AG09309 (cell line): ENCODE measurements at places on chromosomes 12 and 14.

- no peak for DNase-seq
Observed at GRCh38 chr14:100780246-100780645, 45.7 kb upstream of the MEG3 start.

GRCh38 chr12:55823419-55823818 is 5.6 kb downstream of the ORMDL2 start:
- no peak for DNase-seq

- no peak for DNase-seq
Observed at GRCh38 chr12:27951898-27952297, 20.6 kb downstream of the PTHLH start.

- DNase-seq, result no peak
Observed at GRCh38 chr12:23536293-23536692, 413.2 kb downstream of the SOX5 start.

DNA sequence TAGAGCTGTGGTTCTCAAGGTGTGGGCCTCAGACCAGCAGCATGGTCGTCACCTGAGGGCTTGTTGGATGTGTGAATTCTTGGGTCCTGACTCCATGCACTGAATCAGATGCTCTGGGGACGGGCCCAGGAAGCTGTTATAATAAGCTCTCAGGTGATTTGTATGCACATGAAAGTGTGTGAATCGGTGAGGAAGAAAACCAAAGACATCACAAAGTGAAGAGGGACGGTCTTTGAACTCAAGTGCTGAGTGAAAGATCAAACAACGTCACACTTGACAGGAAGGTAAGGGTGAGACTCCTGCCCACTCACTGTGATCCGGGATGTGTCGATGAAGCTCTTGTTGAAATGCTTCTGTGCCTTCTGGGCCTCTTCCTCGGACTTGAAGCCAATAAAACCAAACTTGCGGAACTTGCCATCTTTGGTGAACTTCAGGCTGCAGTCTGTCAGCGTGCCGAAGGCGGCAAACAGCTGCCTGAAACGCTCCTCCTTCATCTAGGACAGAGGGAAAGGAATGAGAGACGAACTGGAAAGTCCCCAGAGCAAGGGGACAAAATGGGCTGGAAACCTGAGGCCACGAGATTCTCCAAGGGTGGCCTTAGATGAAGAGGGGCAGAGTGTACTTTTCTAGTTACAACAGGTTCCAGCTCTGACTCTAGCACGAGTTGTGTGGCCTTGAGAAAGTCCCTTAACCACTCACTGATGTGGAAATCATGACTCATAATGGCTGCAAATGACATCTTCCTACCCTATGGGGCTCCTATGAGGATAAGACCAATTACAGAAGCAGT is 4.0 kb downstream of the RBM19 start:
- no peak for DNase-seq

- DNase-seq, result peak; percentile 83
Observed at GRCh38 chr12:71865166-71865713, 25.7 kb downstream of the TBC1D15 start.

- DNase-seq, result no peak
Observed at GRCh38 chr14:96352708-96353107, 10.4 kb downstream of the ATG2B start.

- no peak for DNase-seq
Observed at GRCh38 chr12:130461447-130461815, 123.7 kb downstream of the PIWIL1 start.

GRCh38 chr12:22855456-22855855 is 230.5 kb downstream of the ETNK1 start:
- DNase-seq, result no peak

DNA sequence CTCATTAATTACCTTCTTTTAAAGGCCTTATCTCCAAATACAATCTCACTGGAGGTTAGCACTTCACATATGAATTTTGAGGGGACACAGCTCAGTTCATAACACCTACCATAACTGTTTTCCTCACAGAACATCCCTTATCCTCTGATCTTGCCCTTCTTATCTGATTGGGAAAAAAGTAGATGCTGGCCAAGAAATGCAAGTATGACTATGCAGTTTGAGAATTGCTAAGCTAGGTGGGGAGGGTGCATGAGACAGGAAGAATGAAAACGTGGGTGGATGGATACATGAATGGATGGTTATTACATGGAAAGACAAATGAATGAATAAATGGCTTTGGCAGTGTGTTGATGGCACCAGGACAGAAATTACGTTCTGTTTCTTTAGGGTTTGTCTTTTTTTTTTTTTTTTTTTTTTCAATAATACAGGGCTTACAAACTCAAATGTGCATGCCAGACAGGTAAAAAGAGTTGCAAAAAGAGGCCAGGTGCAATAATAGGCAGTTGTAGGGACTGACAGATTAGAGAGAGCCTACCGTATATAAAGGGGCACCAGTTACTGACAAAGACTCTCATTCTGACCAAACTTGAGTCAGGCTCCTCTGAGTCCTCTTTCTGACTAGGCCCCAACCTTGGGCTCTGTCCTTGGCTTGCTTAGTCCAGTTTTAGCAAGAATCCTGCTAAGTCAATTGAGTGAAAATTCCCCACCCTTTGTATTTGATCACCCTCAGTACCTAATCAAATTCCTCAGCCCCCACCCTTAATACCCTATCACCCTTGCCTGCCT is 304.9 kb downstream of the ZFP36L1 start:
- no peak for DNase-seq

DNA sequence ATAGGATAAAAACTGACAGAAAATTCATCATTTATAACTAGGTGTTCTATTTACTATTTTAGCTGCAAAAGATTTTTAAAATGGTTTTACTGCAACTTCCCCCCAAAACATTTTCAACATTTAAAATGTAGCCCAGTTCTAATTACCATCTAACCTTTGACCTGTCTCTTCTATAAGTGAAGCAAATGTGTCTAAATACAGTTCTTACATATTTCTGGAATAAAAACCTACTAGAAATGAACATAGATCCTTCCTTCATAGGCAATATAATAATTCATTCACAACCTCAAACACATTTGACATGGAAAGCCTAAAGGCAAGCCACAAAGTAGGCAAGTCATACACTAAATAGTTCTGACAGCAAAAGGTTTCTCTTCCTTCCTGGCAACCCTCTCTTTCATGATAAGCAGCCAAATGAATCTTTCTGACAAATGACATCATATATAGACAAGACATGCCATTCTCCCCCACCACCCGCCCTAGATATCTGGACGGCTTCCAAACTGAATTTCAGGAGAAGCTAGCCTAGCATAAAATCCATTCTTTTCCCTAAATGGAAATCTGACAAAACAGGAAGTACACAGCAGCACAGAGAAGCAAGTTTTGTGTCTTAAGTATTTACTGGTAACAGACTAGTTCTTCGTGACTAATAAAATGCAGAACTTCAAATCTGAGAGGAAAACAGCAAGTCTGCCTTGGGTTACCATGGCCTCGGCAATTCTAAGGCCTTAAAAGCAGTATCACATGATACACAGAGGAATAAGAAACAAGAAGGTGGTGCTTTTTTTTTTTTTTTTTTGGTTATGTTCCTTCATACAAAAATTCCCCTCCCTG is 17.2 kb upstream of the ARID4A start:
- peak; percentile 76 for DNase-seq

- DNase-seq, result no peak
Observed at GRCh38 chr12:3968523-3968922, 95.3 kb upstream of the PARP11 start.

DNA sequence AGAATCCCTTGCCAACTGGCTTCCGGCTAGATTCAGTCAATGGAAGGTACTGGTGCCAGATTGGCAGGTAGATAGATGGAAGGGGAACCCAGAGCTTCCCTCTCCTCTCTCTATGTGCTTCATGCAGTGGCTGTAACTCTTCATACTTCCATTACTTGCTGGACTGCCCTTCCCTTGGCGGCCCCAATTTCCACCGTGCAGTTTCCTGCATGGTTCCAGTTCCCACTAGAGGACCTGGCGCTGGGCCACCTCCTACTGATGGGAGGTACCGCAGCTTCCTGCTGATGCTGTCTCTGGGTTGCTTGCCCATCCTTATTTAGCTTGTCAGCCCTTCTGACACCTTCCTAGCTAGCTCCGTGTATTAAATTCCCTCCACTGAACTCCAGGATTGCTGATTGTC is 226.4 kb downstream of the ANO2 start:
- DNase-seq, result no peak

DNA sequence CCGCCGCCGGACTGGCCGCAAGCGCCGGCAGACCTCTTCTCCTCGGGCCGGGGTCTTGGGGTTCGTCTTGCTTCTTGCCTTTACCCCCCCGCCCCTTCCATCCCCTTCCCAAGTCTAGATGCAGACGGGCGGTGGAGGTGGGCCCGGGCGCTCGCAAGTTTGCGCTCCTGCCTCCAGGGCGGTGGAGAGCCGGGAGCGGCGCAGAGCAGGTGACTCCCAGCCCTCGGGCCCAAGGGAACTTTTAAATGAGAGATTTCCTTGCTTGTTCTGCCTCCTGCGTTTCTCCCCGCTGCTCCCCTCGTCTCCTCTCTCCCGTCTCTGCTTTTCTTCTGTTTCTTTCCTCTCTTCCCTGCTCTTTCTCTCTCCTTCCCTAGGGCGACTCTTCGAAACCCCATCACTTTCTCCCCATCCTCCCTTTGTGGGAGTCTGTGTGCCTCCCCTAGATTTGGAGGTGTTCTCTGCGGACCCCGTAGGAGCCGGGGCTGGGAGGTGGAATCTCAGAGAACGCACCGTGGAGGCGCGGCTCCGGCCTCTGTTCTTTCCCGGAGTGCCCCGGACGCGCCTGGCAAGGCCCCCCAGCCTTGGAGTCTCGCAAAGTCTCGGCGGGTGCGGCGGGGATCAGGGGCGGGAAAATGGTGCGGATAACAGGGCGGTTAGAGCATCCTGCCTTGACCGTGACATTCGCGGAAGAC is 114.7 kb upstream of the MYL2 start:
- DNase-seq, result no peak

DNA sequence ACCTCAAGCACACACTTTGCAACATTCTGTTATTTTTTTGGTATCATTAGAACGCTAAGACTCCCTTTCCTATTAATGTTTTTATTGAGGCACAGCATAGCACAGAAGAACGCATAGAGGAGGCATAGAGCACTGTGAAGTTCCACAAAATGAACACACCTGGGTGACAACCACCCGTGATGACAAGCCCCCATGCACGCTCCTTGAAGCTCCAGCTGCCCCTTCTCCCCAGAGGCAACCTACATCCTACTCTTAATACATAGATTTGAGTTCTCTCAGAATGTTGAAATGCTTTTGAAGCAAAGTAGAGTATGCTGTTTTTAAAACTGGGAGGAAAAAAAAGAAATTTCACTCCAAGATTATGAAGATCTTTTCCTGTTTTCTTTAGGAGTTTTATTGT is 55.5 kb downstream of the DYRK2 start:
- DNase-seq, result no peak

- no peak for DNase-seq
Observed at GRCh38 chr12:26293612-26294011, 98.2 kb downstream of the SSPN start.

- no peak for DNase-seq
Observed at GRCh38 chr14:88003425-88003824, 1.5 kb upstream of the GPR65 start.

- DNase-seq, result no peak
Observed at GRCh38 chr14:32104803-32105202, 27.7 kb downstream of the ARHGAP5 start.
